ENCODE measurements at places on chromosomes 16 and 17. TPM values are rescaled to one million over a fixed set of nuclear protein-coding genes. Genes with fewer than 3 reads are reported as not detected.

MYH13 gene
- not detected for total RNA-seq

HEATR9 gene
- not detected for total RNA-seq

KSR1 gene
- 17.6 TPM for total RNA-seq

KRTAP4-8 gene
- not detected for total RNA-seq

NRN1L gene
- not detected for total RNA-seq

CDRT4 gene
- 1.6 TPM for total RNA-seq

TPPP3 gene
- total RNA-seq = 13.1 TPM

PLA2G10 gene
- 0.37 TPM for total RNA-seq

HS3ST3A1 gene
- 0.69 TPM for total RNA-seq

KRTAP4-11 gene
- total RNA-seq = not detected

OR3A3 gene
- total RNA-seq = not detected

CACNG5 gene
- total RNA-seq = not detected

IL21R gene
- total RNA-seq = 0.02 TPM

TGFB1I1 gene
- 54.3 TPM for total RNA-seq

MEIOB gene
- total RNA-seq = 1.0 TPM

HOXB5 gene
- total RNA-seq = 1.6 TPM

FDXR gene
- total RNA-seq = 58.8 TPM

CCL1 gene
- not detected for total RNA-seq

LCMT1 gene
- 36.1 TPM for total RNA-seq

SNX20 gene
- not detected for total RNA-seq

SLC38A8 gene
- total RNA-seq = not detected

ALDH3A2 gene
- total RNA-seq = 168 TPM

SPATA22 gene
- not detected for total RNA-seq

KRTAP17-1 gene
- not detected for total RNA-seq

KREMEN2 gene
- total RNA-seq = 1.9 TPM

PYDC1 gene
- total RNA-seq = not detected

KRT36 gene
- total RNA-seq = not detected

WFIKKN2 gene
- not detected for total RNA-seq

ZPBP2 gene
- total RNA-seq = not detected

APOH gene
- total RNA-seq = 6.7 TPM

BOLA2 gene
- 21.7 TPM for total RNA-seq

ABAT gene
- total RNA-seq = 0.29 TPM

KIFC3 gene
- 96.7 TPM for total RNA-seq

ZNF629 gene
- total RNA-seq = 17.1 TPM

TNS4 gene
- total RNA-seq = 271 TPM

CDRT15L2 gene
- not detected for total RNA-seq

OR2C1 gene
- not detected for total RNA-seq

KRT13 gene
- 0.18 TPM for total RNA-seq

CPNE7 gene
- total RNA-seq = 53.4 TPM

SPN gene
- not detected for total RNA-seq

HS3ST2 gene
- total RNA-seq = not detected

CCL16 gene
- not detected for total RNA-seq

SLC16A5 gene
- total RNA-seq = 18.7 TPM

PABPN1L gene
- total RNA-seq = not detected

CA5A gene
- total RNA-seq = not detected

TMEM106A gene
- total RNA-seq = 0.63 TPM

UMOD gene
- not detected for total RNA-seq

SP2 gene
- total RNA-seq = 21.9 TPM

HLF gene
- total RNA-seq = 0.08 TPM

UTS2R gene
- total RNA-seq = 0.06 TPM

RUNDC3A gene
- total RNA-seq = 1.1 TPM

CDH1 gene
- total RNA-seq = 5.7 TPM

KRTAP2-1 gene
- total RNA-seq = not detected

COA3 gene
- 121 TPM for total RNA-seq

ZFP3 gene
- total RNA-seq = 1.4 TPM

MYH8 gene
- total RNA-seq = not detected

TNFRSF17 gene
- not detected for total RNA-seq
